ENCODE measurements at places on chromosomes 7 and 10.

DNA sequence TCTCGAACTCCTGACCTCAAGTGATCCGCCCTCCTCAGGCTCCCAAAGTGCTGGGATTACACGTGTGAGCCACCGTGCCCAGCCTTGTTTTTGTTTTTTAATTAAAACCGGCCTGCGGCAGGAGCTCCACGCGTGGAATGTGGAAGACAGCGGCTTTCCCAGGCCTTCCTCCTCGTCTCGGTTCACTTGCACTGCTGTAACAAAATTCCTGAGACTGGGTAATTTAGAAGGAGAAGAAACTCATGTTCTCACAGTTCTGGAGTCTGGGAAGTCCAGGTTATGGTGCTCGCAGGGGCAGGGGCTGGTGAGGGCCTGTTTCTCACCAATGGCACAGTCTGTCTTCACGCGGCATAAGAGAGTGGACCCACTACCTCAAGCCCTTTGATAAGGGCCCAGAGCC is 14.4 kb upstream of the CRYGN start:
- no peak for DNase-seq

GRCh38 chr10:84198206-84198915 is 4.0 kb downstream of the CDHR1 start:
- no peak for DNase-seq

GRCh38 chr7:141416650-141417270 is 134.4 kb upstream of the AGK start:
- DNase-seq: no peak

DNA sequence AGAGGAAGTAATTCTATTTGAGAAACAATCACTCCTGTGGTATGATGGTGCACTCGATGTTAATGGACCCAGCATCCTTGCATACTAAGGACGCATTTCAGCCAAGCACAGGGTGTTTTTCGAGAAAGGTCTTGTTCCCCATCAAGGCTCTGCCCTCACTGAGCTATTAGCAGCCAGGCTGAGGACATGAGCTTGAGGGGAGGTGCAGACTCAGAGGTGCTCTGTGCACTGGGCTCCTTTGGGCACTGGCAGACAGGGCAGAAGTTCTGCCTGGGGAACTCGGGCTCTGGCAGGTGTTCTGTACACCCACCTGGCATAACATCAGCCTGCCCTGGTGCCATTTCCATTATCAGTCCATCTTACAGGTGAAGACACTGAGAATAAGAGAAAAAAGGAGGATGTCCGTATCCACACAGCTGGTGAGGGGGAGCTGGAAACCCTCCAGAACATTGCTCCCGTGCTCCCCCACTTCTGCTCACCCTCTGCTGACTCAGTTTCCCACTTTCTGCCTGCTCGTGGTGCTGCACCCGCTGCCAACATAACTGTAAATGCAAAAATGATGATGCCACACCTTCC is 92.7 kb upstream of the RET start:
- no peak for DNase-seq

- DNase-seq: no peak
Observed at GRCh38 chr7:111892588-111892987, 313.6 kb downstream of the DOCK4 start.

- DNase-seq: peak; percentile 71
Observed at GRCh38 chr7:30276203-30276900, 8.0 kb upstream of the ZNRF2 start.
